ENCODE measurements at places on chromosomes 11 and 22.

- DNase-seq: no peak
These were observed 68.8 kb downstream of the LRRC32 start for GRCh38 chr11:76601724-76602123.

DNA sequence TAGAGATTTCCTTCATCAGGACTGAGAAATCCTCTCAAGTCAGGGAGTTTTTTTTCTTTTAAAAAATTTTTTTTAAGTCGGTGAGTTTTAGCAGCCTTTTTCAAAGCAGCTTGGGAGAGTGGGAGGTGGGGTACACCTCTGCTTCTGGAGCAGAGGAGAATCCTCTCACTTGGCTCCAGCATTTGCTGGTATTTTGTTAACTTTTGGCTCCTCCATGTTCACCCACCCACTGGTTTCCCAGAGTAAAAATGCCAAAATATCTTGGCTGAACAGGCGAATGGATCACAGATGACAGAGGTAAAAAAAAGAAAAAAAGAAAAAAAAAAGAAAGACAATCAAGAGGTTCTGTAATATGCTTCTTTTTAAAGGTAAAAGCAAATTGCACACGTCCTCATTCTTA lies 68.0 kb downstream of the GAB2 start:
- no peak for DNase-seq

- no peak for DNase-seq
These were observed 147.7 kb downstream of the CACNA1I start for GRCh38 chr22:39718206-39718605.

- DNase-seq: no peak
These were observed 107.3 kb downstream of the ETS1 start for GRCh38 chr11:128480066-128480465.

GRCh38 chr11:13923716-13924650 lies 38.5 kb upstream of the SPON1 start:
- no peak for DNase-seq

GRCh38 chr11:12215181-12215593 lies 104.8 kb downstream of the MICAL2 start:
- DNase-seq: no peak

DNA sequence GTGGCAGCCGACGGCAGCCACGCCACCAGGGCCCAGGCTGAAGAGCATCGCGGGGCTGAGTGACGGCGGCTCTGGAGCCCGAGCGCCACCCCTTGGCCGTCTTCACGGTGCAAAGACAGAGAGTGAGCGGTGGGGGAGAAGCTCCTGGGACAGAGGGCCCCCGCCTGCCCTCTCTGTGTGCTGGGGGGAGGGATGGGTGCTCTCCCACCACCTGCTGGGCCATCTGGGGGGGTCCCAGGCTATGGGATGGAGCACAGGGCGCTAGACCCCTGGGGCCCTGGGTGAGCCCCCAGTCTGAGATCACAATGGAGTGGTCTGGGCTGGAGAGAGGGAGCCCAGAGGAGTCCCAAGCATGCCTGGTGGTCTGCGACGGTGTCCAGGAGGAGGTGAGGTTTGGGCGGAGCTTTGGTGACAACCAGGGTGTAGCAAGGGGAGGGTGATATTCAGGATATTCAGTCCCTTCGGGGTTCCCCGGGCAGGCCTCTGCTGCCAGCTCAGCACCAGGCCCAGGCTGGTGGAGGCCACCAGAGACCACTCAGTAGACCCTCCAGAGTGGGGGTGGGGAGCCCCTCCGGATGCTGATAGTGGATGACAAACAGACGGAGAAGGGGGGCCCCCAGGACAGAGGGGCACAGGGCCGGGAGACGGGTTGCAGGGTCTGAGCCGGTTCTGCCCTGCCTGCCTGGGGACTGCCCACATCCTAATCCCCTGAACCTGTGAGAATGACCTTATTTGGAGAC lies 78.1 kb upstream of the PRR5 start:
- DNase-seq: no peak

- DNase-seq: no peak
These were observed 2.4 kb upstream of the TNNT3 start for GRCh38 chr11:1916986-1917522.
